Nephron progenitor cell (in vitro differentiated cells): ENCODE measurements at places on chromosomes 2 and 18.

DNA sequence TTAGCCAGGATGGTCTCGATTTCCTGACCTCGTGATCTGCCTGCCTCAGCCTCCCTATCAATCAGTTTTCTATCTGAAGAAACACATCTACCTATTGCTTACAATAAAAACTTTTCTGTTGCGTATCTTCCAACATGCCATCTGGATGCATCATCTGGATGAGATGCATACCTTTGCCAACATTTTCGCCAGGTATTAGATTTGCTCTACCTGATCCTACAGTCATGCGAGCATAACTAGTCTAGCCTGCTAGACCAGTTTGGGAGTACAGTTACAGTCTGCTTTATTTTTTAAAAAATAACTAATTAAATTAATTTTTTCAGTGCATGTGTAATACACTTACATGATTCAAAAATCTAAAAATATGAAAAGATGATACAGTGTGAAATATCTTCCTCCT is 334.0 kb upstream of the MEX3C start:
- DNase-seq, result no peak

- no peak for DNase-seq
Measured at GRCh38 chr2:8312221-8312620, 369.6 kb upstream of the ID2 start.

GRCh38 chr18:77369644-77370043 is 120.0 kb downstream of the GALR1 start:
- no peak for DNase-seq

GRCh38 chr2:147364597-147364996 is 480.2 kb upstream of the ACVR2A start:
- DNase-seq, result no peak

DNA sequence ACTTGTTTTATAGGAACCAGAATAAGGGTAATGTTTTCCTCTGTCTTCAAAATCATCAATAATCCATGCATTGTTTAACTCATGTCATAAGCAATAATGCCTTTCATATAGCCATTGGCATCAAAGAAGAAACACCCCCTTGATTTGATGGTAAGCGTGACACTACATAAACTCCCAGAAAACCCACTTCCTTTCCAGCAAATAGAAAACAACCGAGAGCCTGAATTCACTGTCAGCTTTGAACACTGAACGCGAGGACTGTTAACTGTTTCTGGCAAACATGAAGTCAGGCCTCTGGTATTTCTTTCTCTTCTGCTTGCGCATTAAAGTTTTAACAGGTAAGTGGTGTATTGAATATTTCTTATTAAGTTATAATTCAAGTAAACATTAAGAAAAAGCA is at the start of gene ICOS:
ICOS (plus strand) TSS at position 229 of the 400 bp plus-strand sequence; CDS start at position 281, 52 bp downstream.
- no peak for DNase-seq

DNA sequence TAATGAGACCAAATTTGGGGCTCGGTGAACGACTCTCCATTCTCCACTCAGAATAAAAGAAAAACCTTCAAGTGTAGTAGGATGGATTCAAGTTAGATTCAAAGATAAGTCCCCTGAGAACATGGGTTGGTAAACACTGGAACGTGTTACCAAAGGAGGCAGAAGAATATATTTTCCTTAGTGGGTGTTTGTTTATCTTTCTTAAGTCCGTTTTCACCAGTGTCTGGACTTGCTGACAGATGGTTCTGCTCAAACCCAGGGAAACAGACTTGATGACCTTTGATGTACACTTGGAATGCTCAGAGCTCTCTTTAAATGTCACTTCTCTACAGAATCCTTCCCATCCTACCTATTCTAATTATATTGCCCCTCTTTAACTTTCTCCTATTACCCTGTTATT is 310.3 kb upstream of the ZNF521 start:
- no peak for DNase-seq

GRCh38 chr2:201831469-201831868 is 25.1 kb downstream of the CDK15 start:
- DNase-seq, result no peak

- DNase-seq, result no peak
Measured at GRCh38 chr2:158782136-158782535, 13.0 kb upstream of the DAPL1 start.

DNA sequence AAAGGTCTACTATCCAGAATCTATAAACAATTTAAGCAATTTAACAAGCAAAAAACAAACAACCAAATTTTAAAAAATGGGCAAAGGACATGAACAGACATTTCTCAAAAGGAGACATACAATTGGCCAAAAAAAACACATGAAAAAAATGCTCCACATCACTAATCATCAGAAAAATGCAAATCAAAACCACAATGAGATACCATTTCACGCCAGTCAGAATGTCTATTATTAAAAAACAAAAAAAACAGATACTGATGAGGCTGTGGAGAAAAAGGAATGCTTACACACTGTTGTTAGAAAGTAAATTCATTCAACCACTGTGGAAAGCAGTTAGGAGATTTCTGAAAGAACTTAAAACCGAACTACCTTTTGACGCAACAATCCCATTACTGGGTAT is 66.4 kb upstream of the SESTD1 start:
- DNase-seq, result no peak

GRCh38 chr2:231177156-231178025 is 21.0 kb upstream of the ARMC9 start:
- DNase-seq, result no peak

DNA sequence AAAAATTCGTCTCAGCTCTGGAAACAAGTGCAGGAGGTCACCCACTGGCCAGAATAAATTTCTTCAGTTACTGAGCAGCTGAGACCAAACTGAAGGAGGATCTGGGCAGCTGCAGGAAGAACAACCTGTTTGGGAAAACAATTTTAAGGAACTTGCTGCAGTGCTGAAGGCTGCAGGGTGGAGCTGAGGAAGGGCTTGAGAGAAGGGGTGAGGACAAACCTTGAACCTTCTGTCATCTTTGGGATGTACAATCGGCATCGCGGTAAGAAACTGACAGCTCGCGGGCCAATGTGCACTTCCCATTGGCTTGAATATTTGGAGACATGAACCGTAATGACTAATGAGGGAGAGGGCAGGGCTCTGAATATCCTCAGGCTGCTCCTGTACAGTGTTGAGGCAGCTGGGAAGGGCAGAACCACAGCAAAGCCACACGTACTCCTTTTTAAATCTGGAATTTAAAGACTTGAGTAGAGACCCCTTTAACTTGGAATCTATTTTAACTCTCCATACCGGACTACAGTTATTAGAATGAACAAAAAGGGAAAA is 90.3 kb downstream of the TACR1 start:
- DNase-seq, result no peak

GRCh38 chr18:65811307-65811706 is 60.5 kb downstream of the CDH7 start:
- no peak for DNase-seq
